ENCODE measurements at places on chromosomes 7 and 10. TPM values are rescaled to one million over a fixed set of nuclear protein-coding genes. Genes with fewer than 3 reads are reported as not detected.

GRCh38 chr7:139457153-139457946 is 26.1 kb downstream of the KLRG2 start:
- DNase-seq = no peak

- no peak for DNase-seq
Observed at GRCh38 chr7:83695128-83695960, 46.4 kb upstream of the SEMA3E start.

DNA sequence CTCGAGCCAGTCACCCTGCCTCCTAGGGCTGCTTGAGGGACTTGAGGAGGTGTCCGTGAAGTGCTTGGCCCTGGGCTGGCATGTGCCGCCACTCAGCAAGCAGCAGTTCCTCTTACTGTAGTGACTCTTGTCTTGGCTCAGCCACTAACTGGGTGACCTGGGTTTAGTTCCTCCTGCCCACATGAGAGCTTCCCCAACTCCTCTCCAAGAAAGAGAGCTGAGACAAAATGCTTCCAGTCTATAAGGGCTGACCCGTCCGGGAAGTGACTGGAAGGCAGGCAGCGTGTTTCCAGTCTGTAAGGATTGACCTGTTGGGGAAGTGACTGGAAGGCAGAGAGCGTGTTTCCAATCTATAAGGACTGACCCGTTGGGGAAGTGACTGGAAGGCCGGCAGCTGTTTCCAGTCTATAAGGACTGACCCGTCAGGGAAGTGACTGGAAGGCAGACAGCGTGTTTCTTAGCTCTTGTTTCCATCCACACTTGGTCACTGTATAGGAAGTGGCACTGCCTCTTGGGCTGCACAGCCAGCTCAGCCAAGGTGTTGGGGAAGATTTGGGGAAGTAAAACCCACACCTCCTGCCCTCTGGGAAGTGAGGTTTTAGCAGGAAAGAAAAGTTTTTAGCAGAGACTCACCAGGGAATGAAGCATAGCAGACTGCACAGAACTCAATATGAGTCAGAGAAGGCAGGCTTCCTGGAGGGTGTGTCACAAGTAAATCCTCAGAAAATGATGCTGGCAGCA is 53.3 kb upstream of the PPIF start:
- no peak for DNase-seq

GRCh38 chr10:82277591-82277990 is 402.6 kb downstream of the NRG3 start:
- DNase-seq = no peak

CTAGE15 gene
- total RNA-seq = not detected

HOGA1 gene
- total RNA-seq = 1.9 TPM

GBF1 gene
- 25.8 TPM for total RNA-seq

LCOR gene
- total RNA-seq = 53.6 TPM

AGBL3 gene
- 2.2 TPM for total RNA-seq
